ENCODE measurements at places on chromosomes 1 and 21.

GRCh38 chr1:100323419-100324106 is 28.7 kb upstream of the CDC14A start:
- DNase-seq, result no peak

GRCh38 chr1:49527606-49528305 is 496.0 kb downstream of the AGBL4 start:
- no peak for DNase-seq

GRCh38 chr1:29186252-29186651 is 4.6 kb upstream of the SRSF4 start:
- DNase-seq, result no peak

- DNase-seq, result no peak
Observed at GRCh38 chr1:58687516-58687915, 12.3 kb downstream of the MYSM1 start.

GRCh38 chr1:77888781-77889642 is 588 bp downstream of the NEXN start:
- no peak for DNase-seq

- no peak for DNase-seq
Observed at GRCh38 chr21:17197996-17198395, 314.8 kb upstream of the CXADR start.

GRCh38 chr1:181251001-181251712 is 162.7 kb downstream of the IER5 start:
- DNase-seq, result no peak

GRCh38 chr1:235313931-235314678 is 13.9 kb downstream of the ARID4B start:
- DNase-seq, result no peak

DNA sequence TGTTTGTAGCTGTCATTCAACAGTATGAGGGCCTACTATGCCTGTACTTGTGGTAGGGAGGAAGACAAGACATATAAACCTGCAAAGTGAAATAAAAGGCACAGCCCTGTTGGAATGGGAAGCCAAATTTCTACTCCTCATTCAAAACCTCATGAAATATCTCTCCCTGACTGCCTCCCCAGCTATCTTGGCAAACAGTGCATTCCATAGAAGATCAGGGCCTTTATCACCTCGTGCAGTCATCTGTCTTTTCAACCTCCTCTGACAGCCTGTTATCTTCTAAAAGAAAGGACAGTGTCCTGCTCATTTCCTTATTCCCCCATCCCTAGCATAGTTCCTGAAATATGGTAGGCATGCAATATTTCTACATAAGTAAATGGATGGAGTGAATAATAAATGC is 71.0 kb downstream of the SH3GLB1 start:
- no peak for DNase-seq

DNA sequence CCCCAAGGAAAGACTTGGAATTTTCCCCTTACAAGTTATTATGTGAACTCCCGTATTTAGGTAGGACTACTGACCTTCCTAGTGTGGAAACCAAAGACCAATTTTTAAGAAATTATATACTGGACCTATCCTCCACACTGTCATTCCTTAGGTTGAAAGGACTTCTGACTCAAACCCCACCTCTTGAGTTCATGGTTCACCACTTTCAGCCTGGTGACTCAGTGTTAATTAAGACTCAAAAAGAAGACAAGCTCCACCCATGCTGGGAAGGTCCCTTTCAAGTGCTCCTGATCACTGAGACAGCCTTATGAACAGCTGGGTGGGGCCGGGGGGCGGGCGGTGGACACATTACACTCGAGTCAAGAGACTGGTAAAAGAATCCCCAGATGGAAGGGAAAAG is 113.2 kb downstream of the LRRC53 start:
- DNase-seq, result no peak

GRCh38 chr1:92587445-92587844 is 100.7 kb upstream of the GFI1 start:
- DNase-seq, result no peak

DNA sequence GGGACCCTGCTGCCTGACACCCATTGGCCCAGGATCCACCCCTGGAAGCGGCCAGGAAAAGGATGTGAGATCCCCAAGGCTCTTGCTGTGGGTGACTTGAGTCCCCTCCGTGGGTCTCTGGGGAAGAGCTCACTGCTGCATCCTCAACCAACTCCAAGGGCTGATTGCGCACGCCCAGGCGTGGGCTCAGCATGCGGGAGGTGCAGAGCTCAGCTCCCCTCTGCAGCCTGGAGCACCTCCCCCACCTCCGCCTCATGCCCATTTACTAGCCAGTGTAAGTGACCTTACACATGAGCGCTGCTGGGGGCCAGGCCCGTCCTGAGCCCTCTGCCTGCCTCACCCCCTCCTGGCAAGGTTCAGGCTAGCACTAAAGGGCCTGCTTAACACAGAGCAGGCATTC is 138.4 kb upstream of the VAMP3 start:
- DNase-seq, result no peak

DNA sequence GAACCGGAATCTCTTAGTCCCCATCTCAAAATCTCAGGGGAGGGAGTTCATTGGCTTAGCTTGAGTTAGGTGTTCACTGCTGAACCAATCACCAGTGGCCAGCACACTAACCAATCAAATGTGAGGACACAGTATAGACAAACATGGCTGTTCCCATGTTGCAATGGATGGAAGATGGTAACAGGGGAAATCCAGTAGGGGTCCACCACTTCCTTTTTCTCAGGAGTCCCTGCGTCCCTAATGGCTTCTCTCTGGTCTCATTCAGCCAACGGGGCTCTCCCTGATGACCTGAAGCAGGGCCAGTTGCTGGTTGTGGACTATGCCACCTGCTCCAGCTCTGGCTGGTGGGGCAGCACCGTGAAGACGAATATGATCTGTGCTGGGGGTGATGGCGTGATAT is 9.7 kb downstream of the CELA2B start:
- DNase-seq, result no peak

DNA sequence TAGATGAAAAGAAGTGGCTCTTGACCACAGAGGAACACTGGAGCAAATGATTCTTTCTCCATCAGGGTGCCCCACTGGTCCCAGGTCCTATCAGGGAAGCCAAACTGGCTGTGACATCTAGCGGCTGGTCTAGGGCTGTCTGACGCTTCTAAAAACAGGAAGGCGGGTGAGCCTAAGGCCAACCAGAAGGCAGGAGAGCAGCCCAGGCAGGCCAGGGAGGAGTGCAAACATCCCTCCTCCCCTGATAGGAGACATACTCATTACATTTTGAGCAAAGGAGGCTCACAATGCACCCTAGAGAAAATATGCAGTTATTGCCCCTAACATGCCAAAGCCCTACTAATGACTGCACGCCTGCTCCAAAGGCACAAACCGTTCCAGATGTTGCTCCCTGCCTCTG is 10.4 kb upstream of the FOXE3 start:
- DNase-seq, result no peak

DNA sequence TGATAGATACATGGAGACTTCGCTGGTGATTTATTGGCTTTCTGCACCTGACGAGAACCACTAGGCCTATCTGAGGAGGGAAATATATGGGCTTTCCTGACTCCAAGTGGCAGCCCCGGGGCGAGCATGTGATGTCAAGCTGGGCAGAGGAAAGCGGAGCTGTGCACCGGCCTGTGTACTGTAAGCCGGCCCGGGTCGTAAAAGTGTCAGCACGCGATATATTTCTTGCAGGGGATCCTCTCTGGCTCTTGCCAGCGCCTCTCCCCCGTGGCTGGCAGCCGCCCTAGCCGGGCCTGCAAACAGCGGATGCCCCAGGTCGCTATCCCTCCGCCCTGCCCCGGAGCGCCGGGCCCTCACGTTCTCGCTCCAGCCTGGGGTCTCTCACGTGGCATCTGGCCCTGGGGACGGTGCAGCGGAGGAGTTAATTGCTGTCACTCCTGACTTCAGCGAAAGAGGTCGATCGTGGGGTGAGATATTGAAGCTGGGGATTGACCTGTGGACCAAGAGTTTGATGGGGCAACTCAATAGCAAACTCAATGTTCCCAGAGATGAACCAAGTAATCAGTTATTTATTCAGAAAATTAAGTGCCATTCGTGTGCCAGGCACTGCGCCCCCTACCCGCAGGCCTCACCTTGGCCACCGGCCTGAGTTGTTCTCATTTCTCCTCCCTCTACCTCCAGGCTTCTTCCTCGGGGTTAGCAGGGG is 41.0 kb upstream of the HAO2 start:
- no peak for DNase-seq

- DNase-seq, result no peak
Observed at GRCh38 chr21:41280115-41280919, 36.3 kb upstream of the FAM3B start.

- DNase-seq, result no peak
Observed at GRCh38 chr1:59063501-59063900, 233.4 kb upstream of the FGGY start.

DNA sequence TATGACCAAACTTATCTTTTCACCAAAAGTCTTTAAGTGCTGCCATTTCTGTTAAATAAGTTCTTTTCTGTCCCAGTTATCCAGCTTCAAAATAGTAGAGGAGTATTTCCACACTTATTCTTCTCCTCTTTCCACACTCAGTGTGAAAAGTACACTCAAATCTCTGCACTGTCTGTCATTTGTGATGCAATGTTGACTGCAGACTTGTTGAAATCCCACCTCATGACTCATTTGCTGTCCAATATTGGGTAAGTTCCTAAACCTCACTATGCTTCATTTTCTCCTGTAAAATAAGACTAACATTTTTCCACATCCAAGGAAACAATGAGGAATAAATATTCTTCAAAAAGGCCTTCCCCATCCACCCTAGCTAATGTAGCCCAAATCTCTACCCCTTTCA is 17.5 kb downstream of the LRRIQ3 start:
- no peak for DNase-seq

DNA sequence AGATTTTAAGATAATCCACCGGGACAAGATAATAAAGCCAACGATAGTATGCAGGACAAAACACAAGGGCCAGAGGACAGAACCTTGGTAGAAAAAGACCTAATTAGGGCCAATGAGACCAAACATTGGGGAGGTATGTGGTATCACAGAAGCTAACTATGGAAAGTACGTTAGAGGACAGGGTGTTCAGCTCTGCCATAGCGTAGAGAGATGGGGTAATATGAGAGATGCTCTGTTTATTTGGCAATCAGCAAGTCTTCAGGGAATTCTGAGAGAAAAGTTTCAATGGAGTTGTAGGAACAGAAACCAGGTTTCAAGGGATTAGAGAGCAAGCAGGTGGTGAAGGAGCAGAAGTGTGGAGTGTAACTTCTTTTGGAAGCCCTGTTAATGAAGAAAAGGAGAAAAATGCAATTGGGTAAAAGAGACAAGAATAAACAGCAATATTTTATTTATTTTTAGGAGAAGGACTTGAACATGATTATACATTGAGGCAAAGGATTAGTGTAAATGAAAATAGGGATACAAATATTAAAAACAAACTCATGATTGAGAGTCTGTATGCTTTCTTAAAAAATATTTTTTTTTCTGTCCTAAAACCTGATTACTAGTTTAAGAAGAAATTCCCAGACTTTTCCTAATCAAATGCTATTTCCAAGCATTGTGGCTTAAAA is 24.0 kb downstream of the EEIG2 start:
- DNase-seq, result no peak

GRCh38 chr21:17989780-17990179 is 170.6 kb upstream of the C21orf91 start:
- no peak for DNase-seq

DNA sequence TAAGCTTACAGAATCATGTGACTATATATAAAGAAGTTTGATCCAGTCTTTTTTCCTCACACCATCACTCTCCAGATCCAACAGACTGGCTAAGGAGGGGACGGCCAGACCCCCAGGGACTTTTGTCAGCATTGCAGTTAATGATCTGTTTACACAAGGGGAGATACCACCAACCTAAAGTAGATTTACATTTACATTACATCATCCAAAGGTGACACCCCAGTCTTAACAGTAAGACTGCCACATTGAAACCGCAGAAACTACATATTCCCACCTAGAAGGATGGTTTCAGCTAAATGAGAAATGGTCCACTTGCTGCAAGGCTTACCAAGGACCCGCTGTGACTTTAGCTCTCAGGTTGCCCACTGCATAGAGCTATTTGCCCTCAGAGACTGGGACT is 3.4 kb downstream of the RCAN1 start:
- DNase-seq, result no peak

- DNase-seq, result no peak
Observed at GRCh38 chr1:229203030-229203751, 67.7 kb upstream of the RAB4A start.

DNA sequence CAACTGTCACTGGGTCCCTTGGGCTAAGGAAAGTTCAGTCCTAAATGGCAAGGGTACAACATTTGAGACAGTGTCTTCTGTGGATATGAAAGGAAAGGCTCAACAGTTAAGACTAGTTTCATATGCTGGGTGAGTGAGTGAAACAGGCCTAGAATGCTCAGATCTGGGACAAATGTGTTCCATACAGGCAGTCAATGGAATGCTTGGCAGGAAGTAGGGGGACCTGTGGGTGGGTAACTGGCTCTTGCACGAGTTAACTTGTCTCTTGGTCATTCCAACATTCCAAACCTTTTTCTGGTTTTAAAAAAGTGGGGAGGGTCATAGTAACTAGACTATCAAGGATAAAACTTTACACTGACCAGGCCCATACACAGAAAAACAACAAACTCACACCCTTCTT is 17.8 kb upstream of the ADAM30 start:
- no peak for DNase-seq

DNA sequence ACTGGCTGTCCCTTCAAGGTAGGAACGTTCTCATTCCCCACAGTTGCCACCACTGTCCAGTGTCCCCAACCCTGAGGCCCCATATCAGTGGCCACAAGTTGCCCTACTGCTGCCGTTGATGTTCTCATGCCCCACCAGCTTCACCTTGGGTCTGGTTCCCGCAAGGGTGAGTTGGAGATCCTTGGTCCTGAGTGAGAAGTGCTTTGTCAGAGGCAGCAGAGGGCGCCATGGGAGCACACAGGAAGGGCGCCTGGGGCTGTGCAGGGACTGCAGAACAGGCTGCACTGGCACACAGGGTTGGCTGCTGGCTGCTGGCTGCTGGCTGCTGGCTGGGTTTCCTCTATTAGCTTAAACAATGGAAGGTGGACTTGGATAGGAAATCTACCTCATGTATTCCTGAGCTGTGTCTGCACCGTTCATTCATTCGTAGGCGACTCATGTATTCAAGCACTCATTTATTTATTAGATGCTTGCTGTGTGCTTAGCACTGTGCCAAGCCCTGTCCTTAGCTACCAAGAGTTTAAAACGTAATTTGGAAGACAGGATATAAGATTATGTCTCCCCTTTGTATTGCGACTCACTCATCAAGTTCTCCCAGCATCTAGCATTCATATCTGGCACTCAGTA is 2.1 kb upstream of the S100A9 start:
- no peak for DNase-seq

DNA sequence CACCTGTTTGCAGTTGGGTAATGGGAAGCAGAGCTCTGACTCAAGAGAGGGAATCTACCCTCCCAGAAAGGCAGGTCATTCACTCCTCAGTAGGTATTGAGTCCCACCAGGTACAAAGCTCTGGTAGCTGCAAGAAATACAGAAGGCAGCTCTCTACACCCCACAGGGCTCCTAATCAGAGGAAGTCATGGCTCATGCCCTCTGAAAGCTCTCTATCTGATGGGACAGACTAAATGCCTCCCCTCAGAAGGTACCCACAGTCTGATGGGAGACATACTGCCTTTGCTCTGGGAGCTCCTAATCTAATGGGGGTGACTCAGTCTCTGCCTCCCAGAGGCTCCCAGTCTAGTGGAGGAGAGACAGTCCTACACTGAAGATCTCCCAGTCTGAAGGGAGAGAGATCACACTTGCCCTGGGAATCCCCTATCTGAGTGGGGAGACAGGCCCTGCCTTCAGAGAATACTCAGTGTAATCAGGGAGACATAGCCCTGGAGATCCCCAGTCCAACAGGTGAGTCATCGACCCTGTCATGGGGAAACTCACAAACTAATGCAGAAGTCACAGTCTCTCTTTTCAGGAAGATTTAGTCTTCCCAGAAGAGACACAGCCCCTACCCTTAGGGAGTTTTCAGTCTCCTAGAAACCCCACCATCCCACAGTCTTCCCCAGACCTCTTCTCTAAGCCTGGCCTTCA is 23.7 kb downstream of the CAMK1G start:
- DNase-seq, result no peak

Data from stimulated activated CD4-positive, alpha-beta T cell treated with anti-CD3 and anti-CD28 coated beads, TNF-alpha, amount 100 ng/mL, for 1 hour (primary cell).